ENCODE measurements at places on chromosomes 4 and X.

DNA sequence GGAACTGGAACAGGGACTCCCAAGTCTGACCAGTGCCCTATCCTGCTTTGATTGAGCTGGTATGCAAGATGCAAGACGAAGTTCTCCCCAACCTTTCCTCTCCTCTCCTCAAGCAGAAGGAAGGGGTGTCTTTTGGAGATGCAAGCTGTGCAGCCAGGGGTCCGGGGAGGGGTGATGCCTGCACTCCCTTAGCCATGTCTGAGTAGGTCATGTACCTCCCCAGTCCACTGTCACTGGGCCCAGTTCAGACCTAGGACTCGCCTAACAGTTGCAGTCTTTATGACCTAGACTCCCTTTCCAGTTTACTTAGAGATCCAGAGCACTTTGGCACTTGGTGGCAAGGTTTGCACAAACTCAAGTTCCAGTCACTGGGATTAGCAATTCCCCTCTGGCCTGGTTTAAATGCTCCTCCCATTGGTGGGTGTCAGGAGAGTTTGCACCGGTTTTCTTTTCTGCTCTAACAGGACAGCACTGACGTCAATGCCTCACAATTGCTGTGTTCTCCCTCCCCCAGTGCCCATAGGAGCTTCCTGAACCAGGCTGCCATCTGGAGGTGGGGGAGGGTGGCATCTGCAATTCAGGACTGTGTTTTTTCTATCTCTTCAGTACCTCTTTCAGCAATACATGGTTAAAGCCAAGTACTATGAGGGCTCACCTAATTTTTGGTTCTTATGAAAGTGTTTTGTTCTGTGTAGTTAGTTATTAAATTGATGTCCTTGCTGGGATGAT is 782.2 kb downstream of the ARAP2 start:
- no peaks in the 10 kb centered on the region for H3K27me3 ChIP-seq
- no peaks in the 10 kb centered on the region for H3K36me3 ChIP-seq
- H3K4me1 ChIP-seq: no peaks in the 10 kb centered on the region
- H3K27ac ChIP-seq: no peak overlapping the region

DNA sequence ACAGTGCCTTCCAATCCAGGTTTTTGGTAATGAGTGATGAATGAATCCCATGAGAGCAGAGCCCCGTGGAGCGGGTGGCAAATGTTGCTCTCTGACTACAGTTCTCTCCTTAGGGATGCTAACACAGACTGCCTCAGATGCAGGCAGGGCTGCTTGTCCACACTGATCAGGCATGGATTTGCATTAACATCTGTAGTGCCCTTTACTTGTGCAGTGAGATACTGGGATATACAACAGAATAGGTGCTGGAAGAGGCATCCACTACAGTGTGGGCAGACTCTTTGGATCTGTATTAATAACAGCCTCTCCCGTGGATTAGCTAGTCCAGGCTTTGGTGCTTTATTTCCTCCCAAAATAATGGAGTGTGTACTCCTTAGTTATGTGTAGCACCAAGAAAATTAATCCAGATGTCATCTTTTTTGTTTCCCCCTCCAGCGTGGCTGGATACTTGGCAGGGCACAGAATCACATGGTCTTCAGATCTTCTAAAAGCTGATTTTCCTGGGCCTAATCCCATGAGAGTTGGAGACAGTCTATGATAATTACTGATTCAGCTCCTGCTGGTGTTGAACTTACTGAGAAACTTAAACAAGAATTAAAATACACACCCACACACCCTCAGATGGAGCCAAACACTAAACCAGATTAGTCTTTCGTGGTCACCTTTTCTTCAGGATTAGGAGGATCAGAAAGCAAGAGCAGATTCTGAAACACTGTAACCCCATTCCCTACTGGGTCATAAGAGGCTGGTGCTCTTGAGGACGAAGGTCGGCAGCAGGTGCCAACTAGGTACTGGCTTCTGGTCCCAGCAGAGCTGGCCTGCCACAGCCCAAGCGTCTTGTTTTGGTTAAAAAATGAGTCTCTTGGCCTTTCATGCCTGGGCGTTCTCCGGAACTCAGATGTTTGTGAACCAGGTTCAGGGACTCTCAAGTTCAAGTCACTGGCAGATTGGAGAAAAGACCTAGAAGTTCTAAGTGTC is 23.1 kb upstream of the NAP1L5 start:
- no peak for DNase-seq
- H3K4me1 ChIP-seq: no peaks in the 10 kb centered on the region
- H3K4me3 ChIP-seq: no peak overlapping the region
- no peak overlapping the region for H3K27ac ChIP-seq

GRCh38 chrX:134909261-134909660 is 81.5 kb upstream of the SMIM10 start:
- H3K27me3 ChIP-seq: no peaks in the 10 kb centered on the region
- H3K4me1 ChIP-seq: no peaks in the 10 kb centered on the region
- no peak for DNase-seq

- H3K27me3 ChIP-seq: no peaks in the 10 kb centered on the region
- H3K36me3 ChIP-seq: no peaks in the 10 kb centered on the region
- no peak overlapping the region for H3K4me3 ChIP-seq
- no peak overlapping the region for H3K27ac ChIP-seq
- DNase-seq: no peak
Measured at GRCh38 chrX:118360429-118361125, 14.7 kb downstream of the WDR44 start.

GRCh38 chr4:123446865-123447474 is 50.4 kb downstream of the SPRY1 start:
- H3K4me1 ChIP-seq: peaks cover 5% of the 10 kb centered on the region
- H3K27me3 ChIP-seq: no peaks in the 10 kb centered on the region
- H3K36me3 ChIP-seq: no peaks in the 10 kb centered on the region
- H3K4me3 ChIP-seq: no peak overlapping the region
- DNase-seq: no peak

DNA sequence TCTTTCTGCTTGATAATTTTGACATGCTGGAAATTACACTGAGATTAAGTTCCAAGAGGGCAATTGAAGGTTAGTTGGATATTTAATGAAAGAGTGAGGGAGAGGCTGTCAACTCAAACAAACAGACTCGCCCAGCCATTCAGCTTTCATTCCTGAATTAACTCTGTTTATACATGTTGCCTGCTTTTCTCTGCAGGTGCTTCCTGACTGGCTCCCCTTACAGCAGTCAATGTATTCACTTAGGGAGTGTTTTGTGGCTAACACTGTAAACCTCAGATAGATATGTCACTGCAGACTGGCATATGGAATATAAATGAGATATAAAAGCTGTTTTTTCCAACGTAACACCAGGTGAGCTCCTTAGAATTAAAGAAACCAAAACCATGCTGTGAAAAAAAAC is 28.7 kb downstream of the TMPRSS11A start:
- H3K4me1 ChIP-seq: no peaks in the 10 kb centered on the region
- DNase-seq: no peak
- no peaks in the 10 kb centered on the region for H3K36me3 ChIP-seq
- no peaks in the 10 kb centered on the region for H3K27me3 ChIP-seq

- H3K4me3 ChIP-seq: no peak overlapping the region
- H3K4me1 ChIP-seq: no peaks in the 10 kb centered on the region
- H3K27me3 ChIP-seq: no peaks in the 10 kb centered on the region
- H3K27ac ChIP-seq: no peak overlapping the region
- no peak for DNase-seq
Measured at GRCh38 chrX:18449236-18449635, 23.8 kb downstream of the CDKL5 start.

Data from trophoblast cell (in vitro differentiated cells and primary cell).